Activated naive CD4-positive, alpha-beta T cell treated with anti-CD3 and anti-CD28 coated beads for 36 hours (primary cell): ENCODE measurements at places on chromosomes 16 and 17. TPM values are rescaled to one million over a fixed set of nuclear protein-coding genes. Genes with fewer than 3 reads are reported as not detected.

Gene EFNB3
- total RNA-seq: not detected

- no peak overlapping the region for H3K27ac ChIP-seq
- DNase-seq: no peak
Measured at GRCh38 chr17:1325766-1326165, 46.3 kb downstream of the TRARG1 start.

DNA sequence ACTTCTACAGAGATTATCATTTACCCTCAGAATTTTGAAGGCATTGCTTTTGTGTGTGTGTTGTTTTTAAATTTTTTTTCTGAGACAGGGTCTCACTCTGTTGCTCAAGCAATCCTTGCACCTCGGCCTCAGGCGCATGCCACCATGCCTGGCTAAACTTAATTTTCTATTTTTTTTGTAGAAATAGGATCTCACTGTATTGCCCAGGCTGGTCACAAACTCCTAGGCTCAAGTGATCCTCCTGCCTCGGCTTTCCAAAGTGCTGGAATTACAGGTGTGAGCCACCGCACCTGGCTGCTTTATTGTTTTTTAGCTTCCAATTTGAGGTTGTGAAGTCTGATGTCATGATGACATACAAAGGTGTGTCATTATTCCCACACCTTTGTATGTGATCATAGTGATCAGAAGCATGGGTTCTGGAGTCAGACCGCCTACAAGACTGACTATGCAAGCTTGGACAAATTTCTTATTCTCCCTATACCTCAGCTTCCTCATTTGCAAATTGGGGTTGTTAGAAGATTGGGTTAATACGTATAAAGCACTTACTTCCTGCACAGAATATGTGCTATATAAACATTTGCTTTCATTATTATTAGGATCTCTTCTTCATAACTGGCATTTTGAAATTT is 5.8 kb downstream of the SEPHS2 start:
- H3K4me3 ChIP-seq: no peak overlapping the region
- no peak for DNase-seq
- H3K36me3 ChIP-seq: peaks cover 23% of the 10 kb centered on the region
- no peak overlapping the region for H3K27ac ChIP-seq
- peaks cover 30% of the 10 kb centered on the region for H3K4me1 ChIP-seq
- no peaks in the 10 kb centered on the region for H3K27me3 ChIP-seq

- DNase-seq: no peak
- H3K4me1 ChIP-seq: peaks cover 5% of the 10 kb centered on the region
- H3K27me3 ChIP-seq: no peaks in the 10 kb centered on the region
- no peak overlapping the region for H3K27ac ChIP-seq
- no peak overlapping the region for H3K4me3 ChIP-seq
Measured at GRCh38 chr16:89132194-89133005, 38.7 kb downstream of the ACSF3 start.

GRCh38 chr16:15049581-15050180 is 6.2 kb downstream of the NTAN1 start:
- H3K27ac ChIP-seq: no peak overlapping the region
- peaks cover 14% of the 10 kb centered on the region for H3K4me1 ChIP-seq
- no peak overlapping the region for H3K4me3 ChIP-seq
- H3K36me3 ChIP-seq: peaks cover 3% of the 10 kb centered on the region
- H3K27me3 ChIP-seq: no peaks in the 10 kb centered on the region
- no peak for DNase-seq

DNA sequence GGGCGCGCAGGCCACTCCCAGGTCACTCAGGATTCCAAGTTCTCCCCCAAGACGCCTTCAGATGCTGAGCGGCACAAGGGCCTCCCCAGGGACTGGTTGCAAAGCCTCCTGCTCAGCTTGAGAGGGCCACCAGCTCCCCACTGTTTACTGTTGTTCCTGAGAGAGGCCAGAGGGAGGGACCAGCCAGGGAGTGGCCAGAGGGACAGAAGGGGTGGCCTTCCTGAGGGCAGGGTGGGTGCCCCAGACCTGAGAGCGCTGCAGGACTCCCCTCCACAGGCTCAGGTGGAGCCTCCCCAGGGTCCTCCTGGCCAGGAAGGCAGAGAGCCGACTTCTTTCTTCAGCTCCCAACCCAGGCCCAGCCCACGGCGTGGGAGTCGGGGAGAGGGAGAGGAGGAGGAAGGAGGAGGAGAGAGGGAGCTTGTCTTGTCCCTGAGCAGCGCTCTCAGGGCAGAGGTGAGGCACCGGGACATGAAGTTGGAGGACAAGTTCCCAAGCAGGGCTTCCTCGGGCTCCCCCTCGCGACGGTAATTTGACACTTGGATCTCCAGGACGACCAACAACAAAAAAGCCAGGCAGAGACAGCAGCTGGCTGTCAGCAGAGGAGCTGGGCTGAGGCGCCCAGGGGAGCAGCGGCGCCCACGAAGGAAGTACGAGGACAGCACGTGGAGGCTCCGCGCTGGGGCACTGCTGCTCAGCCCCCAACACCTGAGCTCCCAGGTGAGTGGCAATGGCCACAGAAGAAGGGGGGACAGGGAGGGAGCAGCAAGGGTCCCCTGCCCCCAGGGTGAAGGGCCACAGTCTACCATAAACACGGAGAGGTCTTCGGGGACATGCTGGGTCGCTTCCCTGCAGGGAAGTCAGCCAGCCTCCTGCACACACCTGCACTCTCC is 497 bp downstream of the SMIM5 start:
- no peaks in the 10 kb centered on the region for H3K27me3 ChIP-seq
- H3K27ac ChIP-seq: no peak overlapping the region
- peak; percentile 75 for DNase-seq
- no peak overlapping the region for H3K4me3 ChIP-seq
- peaks cover 10% of the 10 kb centered on the region for H3K4me1 ChIP-seq
